ENCODE measurements at places on chromosomes 16 and 17.

DNA sequence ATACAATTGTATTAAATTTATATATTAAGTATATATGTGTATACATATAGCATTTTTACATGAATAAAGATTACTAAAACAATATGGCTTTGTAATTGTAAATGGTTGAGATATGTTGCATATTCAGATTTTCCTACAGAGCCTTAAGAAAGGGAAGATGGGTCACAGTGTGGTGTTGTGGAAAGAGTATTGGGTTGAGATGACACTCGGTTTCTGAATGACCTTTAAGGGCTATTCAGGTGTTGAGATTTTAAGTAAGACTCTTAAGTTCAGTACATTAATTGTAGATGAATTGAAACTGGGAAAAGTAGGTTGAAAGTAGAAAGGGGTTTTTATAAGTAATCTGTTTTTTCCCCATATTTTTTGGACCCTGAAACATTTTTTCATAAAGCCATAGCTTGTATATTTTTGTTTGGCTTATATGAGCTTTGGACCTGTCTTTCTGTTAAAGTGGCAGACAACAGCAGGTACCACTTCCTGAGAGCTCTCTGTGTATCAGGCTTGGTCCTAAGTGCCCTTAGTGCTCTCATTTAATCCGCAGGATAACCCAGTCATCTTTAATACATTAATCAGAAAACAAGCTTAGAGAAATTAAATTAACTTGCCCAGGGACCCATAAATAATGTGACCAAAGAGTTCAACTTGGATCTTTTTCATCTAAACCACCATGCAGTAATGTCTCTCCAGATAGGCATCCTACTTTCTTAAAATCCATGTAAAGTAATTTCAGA, 48.5 kb upstream of the MRC2 start:
- DNase-seq, result no peak

DNA sequence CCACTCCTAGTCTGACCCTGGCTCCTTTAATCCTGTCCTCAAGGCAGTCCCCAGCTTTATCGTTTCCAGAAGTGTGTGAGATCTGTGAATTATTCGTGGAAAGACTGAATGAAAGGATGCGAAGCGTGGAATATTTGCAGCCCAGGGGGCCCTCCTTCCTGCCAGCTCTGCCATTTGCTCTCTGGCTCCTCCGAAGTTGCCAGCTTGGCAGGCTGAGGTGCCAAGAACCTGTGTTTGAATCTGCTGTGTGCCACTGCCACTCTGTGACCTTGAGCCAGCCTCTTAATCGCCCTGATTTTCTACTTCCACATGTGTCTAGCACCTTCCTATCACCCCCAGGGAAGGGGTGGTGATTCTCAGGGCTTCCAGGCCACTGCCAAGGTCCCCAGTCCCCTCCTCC, 10.8 kb downstream of the TBKBP1 start:
- DNase-seq, result no peak

- no peak for DNase-seq
These were observed 10.9 kb upstream of the CACNG4 start for GRCh38 chr17:66953630-66954020.

GRCh38 chr16:4098501-4098900, 17.7 kb downstream of the ADCY9 start:
- no peak for DNase-seq

DNA sequence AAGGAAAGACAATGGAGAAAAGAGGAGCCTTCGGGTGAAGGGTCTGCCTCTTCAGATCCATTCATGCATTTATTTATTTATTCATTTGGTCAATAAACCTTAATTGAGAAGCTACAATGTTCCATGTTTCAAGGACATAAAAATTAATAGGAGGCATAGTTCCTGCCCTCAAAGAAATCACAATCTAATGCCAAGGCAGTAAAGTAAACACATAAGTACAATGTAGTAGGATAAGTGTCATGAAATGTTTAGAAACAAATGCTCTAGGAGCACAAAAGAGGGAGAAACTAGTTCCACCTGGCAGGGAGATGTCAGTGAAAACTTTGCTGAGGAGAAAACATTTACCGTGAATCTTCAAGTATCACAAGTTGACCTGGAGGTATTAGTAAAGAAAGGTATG, 103.5 kb upstream of the NOG start:
- no peak for DNase-seq
